ENCODE measurements at places on chromosomes 7 and 10.

- H3K27ac ChIP-seq: no peak overlapping the region
- H3K4me1 ChIP-seq: no peaks in the 10 kb centered on the region
- H3K36me3 ChIP-seq: no peaks in the 10 kb centered on the region
- DNase-seq: no peak
Measured at GRCh38 chr10:26358071-26358470, 80.1 kb upstream of the APBB1IP start.

GRCh38 chr10:43373461-43373860 lies 2.0 kb downstream of the FXYD4 start:
- H3K4me3 ChIP-seq: no peak overlapping the region
- no peaks in the 10 kb centered on the region for H3K36me3 ChIP-seq
- DNase-seq: no peak
- no peak overlapping the region for H3K27ac ChIP-seq
- H3K4me1 ChIP-seq: no peaks in the 10 kb centered on the region

GRCh38 chr7:40147371-40148246 lies 12.8 kb downstream of the SUGCT start:
- no peaks in the 10 kb centered on the region for H3K4me1 ChIP-seq
- no peak overlapping the region for H3K4me3 ChIP-seq
- H3K27ac ChIP-seq: no peak overlapping the region
- DNase-seq: no peak

DNA sequence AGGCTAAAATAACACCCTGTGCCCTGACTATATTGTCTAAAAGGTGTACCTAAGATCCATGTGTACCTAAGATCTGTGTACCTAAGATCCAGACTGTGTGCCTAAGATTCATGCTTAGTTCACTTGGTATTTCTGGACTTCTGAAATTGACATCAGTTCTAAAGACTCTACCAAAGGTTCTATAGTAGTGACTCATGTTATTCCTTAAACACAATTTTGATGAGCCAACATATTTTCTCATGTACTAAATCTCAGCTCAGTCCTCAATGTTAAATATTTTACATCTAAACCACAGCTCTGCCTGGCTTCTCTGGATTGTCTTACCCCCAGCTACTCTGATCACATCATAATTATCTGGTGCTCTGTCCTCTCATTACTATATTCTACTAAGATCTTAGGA lies 802.3 kb upstream of the SORCS1 start:
- H3K4me1 ChIP-seq: no peaks in the 10 kb centered on the region
- H3K27me3 ChIP-seq: no peaks in the 10 kb centered on the region
- H3K4me3 ChIP-seq: no peak overlapping the region
- no peak overlapping the region for H3K27ac ChIP-seq

- no peaks in the 10 kb centered on the region for H3K36me3 ChIP-seq
- no peak overlapping the region for H3K27ac ChIP-seq
- no peak overlapping the region for H3K4me3 ChIP-seq
- H3K4me1 ChIP-seq: no peaks in the 10 kb centered on the region
- H3K27me3 ChIP-seq: no peaks in the 10 kb centered on the region
- DNase-seq: no peak
Measured at GRCh38 chr10:92303096-92303495, 12.1 kb downstream of the MARCHF5 start.
